ENCODE measurements at places on chromosomes 11 and 22.

DNA sequence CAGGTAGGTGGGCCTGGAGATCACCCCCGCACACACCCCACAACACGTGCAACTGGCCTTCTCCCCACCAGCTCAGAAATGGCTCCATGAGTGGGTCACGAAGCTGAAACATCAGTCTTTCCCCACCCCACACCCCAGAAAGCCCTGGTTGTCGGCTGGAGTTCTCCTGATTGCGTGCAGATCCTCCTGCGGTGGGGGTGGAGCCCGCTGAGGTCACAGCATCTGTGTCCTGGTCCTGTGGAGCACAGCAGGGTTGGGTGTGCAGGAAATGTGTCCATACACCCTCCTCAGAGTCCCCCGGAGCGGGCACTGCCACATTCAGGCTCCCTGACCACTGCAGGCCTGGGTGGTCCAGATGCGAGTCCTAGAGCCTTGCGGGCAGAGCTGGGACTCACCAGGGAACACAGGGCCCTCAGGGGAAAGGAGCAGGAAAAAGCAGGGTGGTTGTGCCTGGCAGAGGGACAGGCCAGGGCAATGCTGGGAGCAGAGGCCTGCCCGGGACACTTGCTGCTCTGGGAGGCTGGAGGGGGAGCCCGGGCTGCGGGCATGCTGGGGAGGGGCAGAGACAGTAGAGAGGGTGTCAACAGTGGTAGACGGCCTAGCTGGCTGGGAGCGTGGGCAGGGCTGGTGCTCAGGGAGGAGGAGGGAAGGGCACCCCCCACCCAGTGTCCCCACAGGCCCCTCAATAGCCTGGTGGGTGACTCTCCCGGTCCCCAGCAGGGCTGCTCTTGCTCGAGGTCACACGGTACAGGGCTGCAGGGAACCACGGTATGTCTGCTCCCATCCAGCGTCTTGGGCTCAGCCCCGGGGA, 42.4 kb upstream of the PPARA start:
- no peak for DNase-seq

DNA sequence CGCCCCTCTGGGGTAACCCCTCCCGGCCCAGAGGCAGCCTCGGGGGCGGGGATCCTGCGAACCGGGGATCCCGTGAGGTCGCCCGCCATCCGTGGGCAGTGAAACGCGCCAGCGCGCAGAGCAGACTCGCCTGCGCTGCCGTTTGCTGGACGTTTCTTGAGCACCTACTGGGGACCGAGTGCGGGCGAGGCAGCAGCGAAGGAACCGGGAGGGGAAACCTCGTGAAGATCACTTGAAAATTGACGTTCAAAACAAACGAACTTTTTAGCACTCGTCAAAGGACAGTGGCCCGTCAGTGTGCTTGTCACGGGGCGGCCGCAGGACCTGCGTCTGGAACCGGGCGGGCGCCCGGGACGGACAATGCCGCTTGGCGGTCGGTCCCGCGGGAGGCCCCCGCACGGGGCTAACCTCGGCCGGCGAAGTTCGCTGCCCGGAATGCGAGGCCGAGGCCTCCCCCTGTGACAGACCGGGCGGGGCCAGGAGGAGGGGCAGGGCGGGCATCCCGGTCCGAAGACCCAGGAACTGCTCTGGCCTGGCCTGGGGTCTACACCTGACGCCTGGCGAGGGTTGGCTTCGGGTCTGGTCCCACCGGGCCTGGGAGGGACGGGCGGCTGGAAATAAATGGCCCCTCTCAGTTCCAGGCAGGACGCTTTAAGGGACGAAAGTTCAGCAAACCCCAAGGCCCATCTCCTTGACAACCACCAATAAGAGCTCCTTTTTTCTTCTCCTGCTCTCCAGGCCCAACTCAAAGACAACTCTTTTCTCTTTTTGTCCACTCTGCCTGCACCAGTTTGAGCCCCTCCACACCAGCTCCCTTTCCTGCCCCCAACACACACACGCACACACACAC, 723 bp upstream of the SCUBE1 start:
- DNase-seq: no peak

DNA sequence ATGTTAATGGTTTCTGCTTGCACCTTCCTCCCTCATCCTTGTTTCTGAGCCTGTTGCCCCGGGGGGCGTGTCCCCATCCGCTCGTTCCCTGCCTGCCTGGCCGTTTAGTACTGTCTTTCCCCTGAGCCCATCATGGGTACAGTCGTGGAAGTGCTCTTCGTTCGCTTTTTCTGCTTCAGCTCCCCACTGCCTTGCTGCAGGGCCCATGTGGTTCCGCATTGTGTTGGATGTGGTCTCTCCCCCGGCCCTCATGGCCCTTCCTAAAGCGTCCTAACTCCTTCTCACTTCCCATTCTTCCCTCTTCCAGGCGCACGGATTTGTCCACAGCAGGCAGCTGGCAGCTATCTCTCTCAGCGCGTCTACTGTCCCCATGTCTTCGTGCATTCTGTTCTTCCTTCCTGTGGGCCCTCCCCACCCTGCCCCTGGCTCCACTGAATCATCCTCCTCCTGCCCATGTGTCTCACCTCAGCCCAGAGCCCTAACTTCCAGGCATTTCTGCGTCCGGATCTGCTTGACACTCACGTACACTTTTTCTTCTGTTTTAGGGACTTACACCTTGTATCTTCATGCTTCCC, 98.1 kb downstream of the ZBTB16 start:
- DNase-seq: no peak

GRCh38 chr22:39361496-39361895, 11.7 kb downstream of the SYNGR1 start:
- DNase-seq: no peak

DNA sequence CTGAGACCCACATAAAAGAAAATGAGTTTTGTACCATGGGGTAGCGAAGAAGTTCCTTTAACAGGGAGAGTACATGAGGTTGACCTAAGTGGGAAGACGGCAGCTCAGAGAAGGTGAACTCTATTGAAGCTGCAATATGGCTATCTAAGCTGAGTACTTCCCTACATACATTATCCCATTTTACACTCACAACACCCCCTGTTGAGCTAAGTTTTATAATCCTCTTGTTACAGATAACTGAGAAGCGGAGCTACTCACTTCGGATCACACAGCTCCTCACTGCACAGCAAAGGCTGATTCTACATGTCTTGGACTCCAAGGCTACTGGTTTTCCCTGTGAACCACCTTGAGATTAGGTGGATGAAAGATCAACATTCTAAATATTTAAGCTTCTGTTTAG, 8.2 kb upstream of the PIWIL4 start:
- DNase-seq: no peak

DNA sequence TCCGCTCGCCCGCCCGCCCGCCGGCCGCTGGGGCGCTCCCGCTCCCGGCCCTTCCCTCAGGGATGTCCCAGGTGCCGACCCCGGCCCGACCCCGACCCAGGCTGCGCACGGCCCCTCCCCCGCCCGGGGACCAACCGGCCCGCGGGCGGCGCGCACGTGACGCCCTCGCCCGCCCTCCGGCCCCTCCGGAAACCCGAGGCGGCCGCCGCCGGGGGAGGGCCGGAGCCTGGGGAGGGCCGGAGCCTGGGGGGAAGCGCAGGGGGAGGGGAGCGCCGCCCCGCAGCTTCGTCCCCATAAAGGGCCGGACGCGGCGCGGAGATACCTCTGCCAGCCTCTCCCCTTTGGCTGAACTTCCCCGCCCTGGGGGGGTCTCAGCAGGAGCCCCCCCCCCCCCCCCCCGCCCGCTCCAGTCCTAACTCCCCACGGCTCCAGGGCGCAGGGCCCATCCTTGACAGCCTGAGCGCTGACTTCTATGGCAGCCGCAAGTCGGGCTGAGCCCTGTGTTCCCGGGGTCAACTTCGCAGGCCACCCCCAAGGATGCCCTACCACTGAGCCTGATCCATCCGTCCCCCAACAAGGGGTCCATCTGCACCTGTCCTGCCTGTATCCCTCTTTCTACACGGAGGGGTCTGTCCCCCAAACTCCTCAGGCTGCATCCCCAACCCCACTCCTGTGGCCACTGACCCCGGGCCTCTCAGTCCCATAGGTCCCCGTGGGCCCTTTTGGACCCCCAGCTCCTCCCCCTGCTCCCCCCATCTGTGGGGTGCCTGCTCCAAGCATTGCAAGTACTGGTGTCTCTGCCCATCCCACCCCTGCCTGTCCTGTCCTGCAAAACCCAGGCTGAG, at the start of gene MAPK12:
Gene MAPK12 (minus strand): TSS at position 69 of the 845 bp plus-strand sequence. CDS start 174 bp downstream, outside the sequence.
- no peak for DNase-seq

- no peak for DNase-seq
Measured at GRCh38 chr11:23205156-23205871, 345.0 kb upstream of the CCDC179 start.

- DNase-seq: no peak
Measured at GRCh38 chr11:2892215-2892966, 6.8 kb upstream of the CDKN1C start.

GRCh38 chr11:102357116-102357515, 10.1 kb downstream of the BIRC2 start:
- no peak for DNase-seq

DNA sequence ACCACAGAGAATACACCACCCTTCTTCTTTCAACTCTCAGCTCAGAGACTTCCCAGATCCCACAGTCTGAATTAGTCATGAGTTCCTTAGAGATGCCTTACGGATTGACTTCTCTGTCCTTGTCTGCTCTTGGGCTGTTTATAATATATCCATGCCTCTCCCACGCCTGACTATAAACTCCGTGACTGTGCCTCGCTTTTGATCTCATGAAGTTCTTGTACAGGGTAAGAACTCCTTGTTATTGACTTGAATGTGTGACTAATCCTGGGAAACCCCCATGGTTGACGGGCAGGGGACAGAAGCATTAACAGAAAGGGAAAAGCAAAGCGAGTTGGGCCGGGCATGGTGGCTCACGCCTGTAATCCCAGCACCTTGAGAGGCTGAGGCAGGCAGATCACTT, 62.4 kb upstream of the POU2AF1 start:
- DNase-seq: no peak

DNA sequence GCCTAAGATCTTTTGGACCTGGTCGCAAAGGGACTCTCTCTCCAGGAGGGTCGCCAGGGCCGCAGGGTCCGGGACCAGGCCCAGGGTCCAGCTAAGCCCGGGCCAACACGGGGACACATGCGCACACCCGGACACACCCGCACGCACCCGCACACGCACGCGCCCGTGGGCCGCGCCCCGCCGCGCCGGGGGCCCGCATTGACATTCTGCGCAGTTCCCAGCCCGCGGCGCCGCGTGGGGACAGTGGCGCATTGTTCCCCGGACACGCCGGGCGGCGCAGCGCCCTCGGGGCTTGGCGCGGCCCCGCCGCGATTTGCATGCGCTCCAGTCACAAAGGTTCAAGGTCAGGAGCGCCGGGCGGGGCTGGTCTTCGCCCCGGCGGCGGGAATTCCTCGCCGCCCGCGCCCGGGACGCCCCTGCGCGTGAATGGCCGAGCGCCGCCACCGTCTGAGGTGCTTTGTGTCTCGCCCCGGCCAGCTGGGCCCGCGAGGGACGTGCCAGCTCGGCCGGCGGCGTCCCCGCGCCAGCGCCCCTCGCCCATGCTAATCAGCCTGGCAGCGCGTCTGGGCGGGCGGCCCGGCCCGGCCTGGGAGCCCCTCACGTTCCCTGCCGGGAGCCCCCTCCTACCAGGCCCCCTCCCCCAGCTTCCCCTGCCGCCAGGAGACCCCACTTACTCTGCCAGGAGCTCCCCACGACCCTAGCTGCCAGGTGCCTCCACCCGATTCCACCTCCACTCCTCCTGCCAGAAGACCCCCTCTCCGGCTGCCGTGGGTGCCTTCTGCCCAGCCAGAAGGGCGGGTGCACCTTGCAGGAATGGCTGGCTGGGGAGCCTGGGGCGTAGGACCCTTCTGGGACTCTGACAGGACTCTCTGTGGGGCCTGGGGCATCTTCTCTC, 50.5 kb upstream of the WNT7B start:
- DNase-seq: no peak

DNA sequence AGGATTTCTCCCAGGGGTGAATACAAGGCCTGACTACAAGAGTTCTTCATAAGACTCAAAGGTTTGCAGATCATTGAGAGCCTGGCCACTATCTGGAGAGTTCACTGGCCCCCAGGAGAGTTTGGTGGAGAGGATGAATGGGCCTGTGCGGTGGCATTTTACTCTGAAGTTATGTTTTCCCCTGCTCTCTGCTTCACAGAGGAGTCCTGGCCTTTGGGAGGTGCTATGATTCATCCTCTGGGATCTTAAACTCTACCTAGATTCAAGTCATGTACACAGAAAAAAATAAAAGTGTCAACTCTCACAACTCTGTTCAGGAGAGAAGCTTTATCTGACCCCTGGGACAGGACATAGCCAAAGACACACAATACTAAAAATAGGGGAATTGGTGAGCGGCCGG, 159.1 kb upstream of the CARD18 start:
- no peak for DNase-seq

DNA sequence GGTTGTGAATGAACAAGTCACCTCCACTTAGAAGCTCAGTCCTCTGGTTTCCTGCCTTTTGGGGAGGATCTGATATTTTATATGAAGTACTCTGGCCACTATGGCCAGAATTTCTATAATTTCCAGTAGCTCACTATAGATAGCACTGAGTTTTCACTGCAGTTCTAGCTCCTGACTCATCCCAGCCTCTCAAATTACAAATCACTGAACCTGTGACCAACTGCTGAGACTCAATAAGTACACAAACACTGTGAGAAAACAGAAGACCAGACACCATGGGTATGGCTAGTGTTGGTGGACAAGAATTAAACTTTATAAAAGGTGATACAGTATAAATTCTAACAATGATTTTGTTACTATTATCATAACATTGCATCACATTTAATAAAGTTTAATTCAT, 47.1 kb upstream of the UCP3 start:
- DNase-seq: no peak
